HT1080 (cell line): ENCODE measurements at places on chromosomes 7 and 10. TPM values are rescaled to one million over a fixed set of nuclear protein-coding genes. Genes with fewer than 3 reads are reported as not detected.

LRRC61 gene
- not detected in 2 replicates for total RNA-seq

PAPOLB gene
- not detected in 2 replicates for total RNA-seq

NCOA4 gene
- total RNA-seq, result 161 and 176 TPM in 2 replicates

DNA sequence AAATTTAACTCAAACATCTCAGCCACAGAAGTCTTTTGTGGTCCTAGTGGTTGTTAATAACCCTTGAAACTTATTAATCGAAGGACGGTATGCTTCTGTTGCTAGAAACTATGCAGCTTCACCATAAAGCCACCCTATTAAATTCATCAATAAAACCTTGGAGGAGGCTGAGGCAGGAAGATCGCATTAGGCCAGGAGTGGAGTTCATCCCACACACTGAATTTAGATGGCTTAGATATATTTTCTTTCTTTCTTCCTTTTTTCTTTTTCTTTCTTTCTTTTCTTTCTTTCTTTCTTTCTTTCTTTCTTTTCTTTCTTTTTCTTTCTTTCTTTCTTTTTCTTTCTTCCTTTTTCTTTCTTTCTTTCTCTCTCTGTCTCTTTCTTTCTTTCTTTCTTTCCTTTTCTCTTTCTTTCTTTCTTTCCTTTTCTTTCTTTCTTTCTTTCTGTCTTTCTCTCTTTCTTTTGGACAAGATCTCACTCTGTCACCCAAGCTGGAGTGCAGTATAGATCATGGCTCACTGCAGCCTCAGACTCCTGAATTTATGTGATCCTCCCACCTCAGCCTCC lies 30.9 kb upstream of the CASD1 start:
- no peak for DNase-seq

- no peak for DNase-seq
Observed at GRCh38 chr10:103558911-103559310, 65.4 kb downstream of the NEURL1 start.

DNA sequence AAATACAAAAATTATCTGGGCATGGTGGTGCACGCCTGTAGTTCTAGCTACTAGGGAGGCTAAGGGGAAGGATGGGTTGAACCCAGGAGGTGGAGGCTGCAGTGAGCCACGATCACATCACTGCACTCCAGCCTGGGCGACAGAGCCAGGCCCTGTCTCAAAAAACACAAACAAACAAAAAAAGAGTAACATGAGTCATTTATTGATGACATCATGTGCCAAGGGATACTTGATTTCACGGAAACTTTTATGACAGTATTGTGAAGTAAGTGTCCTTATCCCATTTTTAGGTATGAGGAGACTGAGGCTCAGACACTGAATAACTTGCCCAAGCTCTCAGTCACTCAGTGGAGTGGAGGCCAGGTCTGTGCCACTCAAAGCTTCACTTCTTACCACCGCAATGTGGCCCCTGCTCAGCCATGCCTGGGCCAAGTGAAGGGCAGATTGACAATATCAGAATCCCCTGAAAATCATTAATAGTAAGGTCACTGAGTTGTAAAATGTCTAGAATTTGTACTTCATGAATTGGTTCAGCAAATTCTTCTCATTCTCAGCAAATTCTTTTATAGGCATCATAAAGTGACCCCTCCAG lies 36.5 kb downstream of the EMX2 start:
- no peak for DNase-seq

GRCh38 chr10:83824099-83824498 lies 315.2 kb upstream of the GHITM start:
- no peak for DNase-seq

GRCh38 chr10:4159173-4159572 lies 374.2 kb upstream of the KLF6 start:
- DNase-seq, result no peak

DNA sequence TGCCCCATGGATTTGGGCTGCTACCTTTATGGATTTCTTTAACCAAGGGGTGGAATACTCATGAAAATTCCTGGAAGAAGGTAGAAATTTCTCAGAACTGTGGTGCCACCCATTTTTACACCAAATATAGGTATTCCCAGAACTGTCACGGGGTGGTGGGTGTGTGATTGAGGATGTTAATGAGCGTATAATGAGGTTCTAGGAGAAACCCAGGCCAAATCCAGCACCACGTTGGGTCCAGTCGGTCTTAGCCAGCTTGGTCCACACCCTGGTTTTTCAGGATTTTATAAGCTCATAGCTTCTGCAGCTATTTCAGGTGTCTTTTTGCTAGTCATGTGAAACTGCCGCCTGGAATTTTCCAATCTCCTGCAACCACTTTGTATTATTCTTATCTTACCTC lies 83.3 kb downstream of the HECW1 start:
- DNase-seq, result no peak

DNA sequence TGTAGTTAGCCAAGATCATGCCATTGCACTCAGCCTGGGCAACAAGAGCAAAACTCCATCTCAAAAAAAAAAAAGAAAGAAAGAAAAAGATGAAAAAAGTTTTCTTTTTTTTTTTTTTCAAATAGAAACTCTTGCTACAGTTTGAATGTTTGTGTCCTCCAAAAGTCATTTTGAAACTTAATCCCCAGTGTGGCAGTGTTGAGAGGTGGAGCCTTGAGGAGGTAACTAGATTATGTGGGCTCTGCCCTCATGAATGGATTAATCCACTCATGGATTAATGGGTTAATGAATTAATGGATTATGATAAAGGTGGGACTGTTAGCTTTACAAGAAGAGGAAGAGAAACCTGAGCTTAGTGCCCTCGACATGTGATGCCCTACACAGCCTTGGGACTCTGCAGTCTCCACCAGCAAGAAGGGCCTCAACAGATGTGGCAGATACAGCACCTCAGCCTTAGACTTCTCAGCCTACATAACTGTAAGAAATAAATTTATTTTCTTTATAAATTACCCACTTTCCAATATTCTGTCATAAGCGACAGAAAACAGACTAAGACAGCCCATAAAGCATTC lies 25.1 kb downstream of the CPEB3 start:
- DNase-seq, result no peak

GRCh38 chr7:143259765-143260164 lies 3.5 kb upstream of the GSTK1 start:
- no peak for DNase-seq

- DNase-seq, result peak; percentile 17
Observed at GRCh38 chr10:14879124-14879927, 660 bp downstream of the SUV39H2 start.

- DNase-seq, result no peak
Observed at GRCh38 chr10:48523212-48523819, 81.6 kb downstream of the ARHGAP22 start.
